ENCODE measurements at places on chromosomes 13 and 19.

GRCh38 chr13:99540530-99540929 is 39.3 kb downstream of the TM9SF2 start:
- no peak for DNase-seq

DNA sequence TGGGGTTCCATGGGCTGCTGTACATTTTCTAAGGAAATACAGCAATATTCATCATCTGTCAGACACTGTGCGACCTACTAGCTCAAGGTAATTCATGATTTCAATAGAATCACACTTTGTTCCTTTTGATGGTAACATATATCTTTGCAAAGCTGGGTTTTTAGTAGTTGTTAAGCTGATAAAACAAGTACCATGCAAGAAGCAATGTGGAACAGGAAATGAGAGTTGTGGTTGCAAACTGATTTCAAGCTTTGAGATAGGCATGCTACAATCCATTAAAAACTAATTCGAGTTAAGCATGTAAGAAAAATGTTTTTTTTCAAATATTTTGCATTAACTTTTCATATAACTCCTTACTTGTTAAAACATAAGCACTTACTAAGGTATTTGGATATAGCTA is 6.8 kb upstream of the MBNL2 start:
- DNase-seq: peak; percentile 22

- peak; percentile 43 for DNase-seq
Observed at GRCh38 chr19:13817018-13817614, 21.9 kb downstream of the ZSWIM4 start.

GRCh38 chr13:59299584-59299983 is 864.1 kb downstream of the DIAPH3 start:
- DNase-seq: no peak
